Renal cortical epithelial cell (primary cell): ENCODE measurements at places on chromosomes 5 and 9. TPM values are rescaled to one million over a fixed set of nuclear protein-coding genes. Genes with fewer than 3 reads are reported as not detected.

- no peak for DNase-seq
Observed at GRCh38 chr5:175813943-175814630, 57.3 kb upstream of the CPLX2 start.

DNA sequence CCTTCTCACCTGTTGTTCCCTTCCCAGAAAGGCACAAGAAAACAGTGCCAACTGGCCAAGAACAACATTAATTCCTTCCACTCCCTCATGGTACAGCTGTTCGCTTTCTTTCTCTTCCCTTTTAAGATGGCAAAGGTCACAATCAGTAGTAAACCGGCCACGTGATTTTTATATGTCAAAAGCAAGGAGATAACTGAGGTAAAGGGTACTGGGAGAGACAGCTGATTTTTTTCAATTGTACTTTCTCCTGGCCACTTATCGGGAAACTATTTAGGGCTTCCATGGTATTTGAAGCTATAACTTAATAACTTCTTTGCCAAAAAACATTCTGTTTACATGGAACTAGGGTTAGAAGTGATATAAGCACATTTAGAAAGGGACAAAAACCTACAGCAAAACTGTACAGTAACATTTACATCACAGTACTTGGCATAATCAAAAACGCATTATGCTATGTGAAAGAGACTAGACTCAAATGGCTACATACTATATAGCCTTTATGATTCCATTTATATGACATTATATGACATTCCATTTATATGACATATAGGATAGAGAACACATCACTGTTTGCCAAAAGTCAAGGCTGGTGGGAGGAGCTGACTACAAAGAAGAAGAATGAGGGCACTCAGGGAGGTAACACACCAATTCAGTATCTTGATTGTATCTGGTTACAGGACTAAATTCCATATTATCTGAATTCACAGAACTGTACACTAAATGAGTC is 24.8 kb downstream of the PLPP1 start:
- DNase-seq: no peak

GRCh38 chr9:120480707-120481106 is 99.3 kb downstream of the CDK5RAP2 start:
- peak; percentile 87 for DNase-seq

DNA sequence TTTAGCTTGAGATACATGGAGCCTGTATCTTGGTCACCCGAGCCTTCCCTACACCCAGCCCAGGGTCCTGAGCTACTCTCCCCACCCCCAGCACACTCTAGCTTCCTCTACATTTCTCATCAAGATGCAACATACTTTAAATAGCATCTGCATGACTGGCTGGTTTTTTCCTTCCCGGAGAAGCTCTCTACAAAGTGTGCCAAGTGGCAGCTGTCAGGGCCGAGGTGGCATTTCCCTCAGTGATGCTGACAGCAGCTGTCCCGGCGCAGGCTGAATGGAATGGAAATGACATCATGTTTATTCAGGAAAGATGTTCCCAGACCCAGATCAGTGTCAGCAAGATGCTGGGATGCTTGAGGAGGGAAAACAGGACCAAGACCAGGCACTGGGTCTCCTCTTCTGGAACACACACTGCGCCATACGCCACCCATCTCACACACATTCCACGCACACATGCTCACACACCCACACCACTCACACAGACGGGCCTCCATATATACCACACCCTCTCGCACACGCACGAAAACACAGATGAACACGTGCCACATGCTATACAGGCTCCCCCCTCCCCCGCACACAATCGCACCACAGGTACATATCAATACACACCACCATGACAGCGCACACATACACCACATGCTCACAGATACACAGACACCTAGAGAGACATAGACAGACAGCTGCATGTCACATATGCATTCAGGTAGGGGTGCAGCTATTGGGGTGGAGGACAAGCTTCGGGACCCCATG is 67.8 kb downstream of the LHX2 start:
- DNase-seq: peak; percentile 58

DNAH5 gene
- total RNA-seq: 3.6 and 7.7 TPM in 2 replicates

SLC4A9 gene
- not detected in 2 replicates for total RNA-seq
